ENCODE measurements at places on chromosomes 6 and 20.

DNA sequence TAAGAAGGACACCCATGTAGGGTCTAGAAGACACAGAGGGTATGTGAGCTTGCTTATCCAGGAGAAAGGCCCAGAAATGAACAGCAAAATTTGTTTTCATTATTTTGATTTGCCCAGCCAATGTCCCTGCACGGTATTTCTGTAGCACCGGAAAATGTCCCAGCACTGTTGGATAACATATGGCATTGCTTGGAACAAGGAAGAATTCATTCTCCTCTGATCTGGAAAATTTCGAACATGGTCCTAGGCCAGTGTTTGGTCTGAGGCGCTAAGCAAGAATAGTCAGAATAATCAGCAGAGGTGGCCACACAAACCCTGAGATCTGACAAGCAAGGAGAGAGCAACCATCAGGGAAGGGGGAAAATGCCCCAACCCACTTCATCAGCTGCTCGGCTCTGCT lies 26.6 kb downstream of the ROS1 start:
- DNase-seq = no peak

- peak; percentile 36 for DNase-seq
Measured at GRCh38 chr6:27630727-27631608, 158.1 kb upstream of the ZNF184 start.

GRCh38 chr6:62150048-62150663 lies 135.9 kb downstream of the KHDRBS2 start:
- no peak for DNase-seq

GRCh38 chr20:41483553-41483930 lies 116.9 kb upstream of the EMILIN3 start:
- DNase-seq = no peak

DNA sequence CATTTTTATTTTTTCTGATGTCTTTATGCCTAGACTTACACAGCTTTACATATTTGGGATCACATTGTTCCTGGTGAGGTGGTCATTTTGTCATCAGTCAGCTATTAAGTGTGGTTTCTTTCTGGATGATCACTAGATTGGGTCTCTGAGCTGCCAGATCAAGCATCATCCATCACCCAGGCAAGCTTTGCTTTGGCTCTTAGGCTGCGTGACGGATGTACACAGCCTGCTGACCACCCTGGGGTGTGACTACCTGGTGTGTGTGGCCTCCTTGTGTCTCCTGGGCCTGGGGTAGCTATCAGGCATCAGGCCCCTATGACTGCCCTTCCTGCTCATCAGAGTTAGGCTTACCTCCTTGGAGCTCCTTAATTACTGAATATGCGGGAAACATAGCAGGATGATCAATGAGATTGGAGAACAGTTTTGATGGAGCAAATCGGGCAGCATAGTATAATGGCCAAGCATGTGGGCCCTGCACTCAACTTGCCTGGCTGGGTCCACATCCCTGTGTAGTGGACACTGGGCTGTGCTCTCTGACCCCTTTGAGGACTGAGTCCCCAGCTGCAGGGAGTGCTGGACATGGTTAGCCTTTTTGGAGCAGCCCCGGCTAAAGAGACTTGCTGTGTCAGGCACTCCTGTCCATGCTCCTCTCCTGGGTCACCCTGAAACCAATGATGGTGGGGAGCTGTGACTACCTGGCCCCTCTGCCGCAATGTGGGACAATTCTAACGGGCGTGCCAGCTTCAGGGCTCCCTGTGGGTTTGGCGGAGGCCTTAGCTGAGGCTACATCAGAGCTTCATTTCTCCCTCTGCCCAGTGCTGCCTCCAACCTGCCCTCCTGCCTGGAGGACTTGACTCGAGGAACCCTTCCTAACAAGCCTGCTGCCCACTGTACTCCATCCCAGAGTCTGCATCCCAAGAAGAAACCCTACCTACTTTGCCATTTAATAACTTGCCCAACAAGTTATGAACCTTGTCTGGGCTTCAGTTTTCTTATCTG lies 8.2 kb downstream of the DAAM2 start:
- DNase-seq = no peak

- no peak for DNase-seq
Measured at GRCh38 chr6:140228491-140228890, 854.0 kb upstream of the CITED2 start.

GRCh38 chr6:17015144-17015543 lies 86.7 kb upstream of the STMND1 start:
- no peak for DNase-seq

DNA sequence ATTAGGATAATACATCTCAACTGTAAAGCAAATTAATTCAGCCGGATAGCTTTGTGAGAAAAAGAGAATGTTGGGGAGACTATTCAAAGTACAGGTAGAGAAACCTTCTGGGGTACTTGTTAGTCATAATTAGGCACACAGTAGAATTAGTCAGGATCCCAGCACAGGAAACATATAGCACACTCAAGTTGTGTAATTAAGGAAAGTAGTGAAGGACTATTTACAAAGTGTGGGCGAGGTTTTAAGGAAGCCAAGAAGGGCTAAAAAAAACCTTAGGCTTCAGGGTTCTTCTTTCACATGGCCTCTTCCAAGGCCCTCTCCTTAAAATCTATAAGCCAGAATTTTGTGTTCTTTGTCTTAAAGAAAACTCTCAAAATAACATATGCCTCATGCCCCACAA lies 126.7 kb downstream of the RTN4IP1 start:
- no peak for DNase-seq

- no peak for DNase-seq
Measured at GRCh38 chr20:32343439-32343838, 14.7 kb upstream of the ASXL1 start.

- DNase-seq = no peak
Measured at GRCh38 chr20:54452277-54452676, 23.1 kb upstream of the DOK5 start.

DNA sequence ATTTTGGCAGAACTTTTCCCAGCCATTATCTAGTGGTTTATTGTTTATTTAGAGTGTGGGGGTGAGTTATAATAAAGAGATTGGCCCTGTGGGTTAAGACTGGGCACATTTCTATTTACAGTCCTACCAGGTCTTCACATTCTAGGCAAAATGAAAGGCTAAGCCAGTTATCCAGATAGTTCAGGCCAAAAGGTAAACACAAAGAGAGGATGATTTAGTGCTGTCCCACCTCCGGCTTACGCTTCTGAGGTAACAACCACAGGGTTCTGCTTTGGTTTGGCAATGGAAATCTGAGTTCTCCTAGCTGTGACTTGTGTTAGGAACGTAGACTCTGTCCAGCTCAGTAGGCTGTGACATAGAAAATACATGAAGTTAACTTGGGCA lies 50.3 kb upstream of the PTPRK start:
- DNase-seq = no peak

GRCh38 chr6:53240761-53241160 lies 92.1 kb upstream of the GCM1 start:
- DNase-seq = no peak

- DNase-seq = no peak
Measured at GRCh38 chr20:13638162-13638495, 603 bp downstream of the TASP1 start.

DNA sequence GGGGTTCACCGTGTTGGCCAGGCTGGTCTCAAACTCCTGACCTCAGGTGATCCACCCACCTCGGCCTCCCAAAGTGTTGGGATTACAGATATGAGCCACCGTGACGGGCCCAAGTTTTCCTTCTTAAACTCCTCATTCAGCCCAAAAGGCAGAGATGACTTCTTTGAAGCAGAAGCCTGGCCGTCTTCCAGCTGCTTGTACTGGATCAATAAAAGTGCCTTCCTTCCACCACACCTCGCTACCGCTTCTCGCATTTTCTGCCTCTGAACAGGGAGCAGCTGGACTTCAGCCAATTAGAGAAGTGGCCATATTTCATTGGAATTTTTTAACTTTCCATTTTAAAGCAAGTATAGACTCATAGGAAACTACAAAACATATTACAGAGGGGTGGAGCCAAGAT lies 241.1 kb downstream of the PREX1 start:
- DNase-seq = no peak

DNA sequence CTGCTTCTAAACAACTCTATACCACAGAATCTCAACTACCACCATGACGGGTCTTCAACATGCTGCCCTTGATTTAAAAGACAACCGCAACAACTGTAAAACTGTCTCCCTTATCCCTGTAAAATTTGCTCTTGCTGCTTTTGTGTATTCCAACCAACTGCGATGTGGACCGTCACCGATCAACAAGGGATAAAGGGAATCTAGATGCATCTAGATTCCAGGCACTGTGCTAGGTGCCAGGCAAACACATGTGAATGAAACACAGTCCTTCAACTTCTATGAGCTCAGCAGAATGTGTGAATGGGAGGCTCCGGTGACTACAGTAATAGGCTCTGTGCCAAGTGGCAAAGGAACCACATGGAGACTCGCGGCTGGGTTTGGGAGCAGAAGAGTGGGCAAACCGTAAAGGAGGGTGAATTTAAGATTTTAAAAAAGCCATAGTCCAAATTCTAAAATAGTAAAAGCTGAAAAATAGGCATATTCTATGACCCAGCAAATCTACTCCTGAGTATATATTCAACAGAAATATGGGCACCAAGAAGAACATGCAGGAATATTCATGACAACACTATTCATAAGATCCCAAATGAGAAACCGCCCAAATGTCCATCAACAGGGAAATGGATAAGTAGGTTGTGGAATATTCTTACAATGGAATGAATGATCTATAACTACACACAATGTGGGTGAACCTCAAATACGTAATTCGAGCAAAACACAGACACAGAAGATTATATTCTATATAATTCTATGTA lies 3.7 kb upstream of the PRND start:
- DNase-seq = no peak

GRCh38 chr6:4582506-4583417 lies 193.4 kb upstream of the CDYL start:
- no peak for DNase-seq

GRCh38 chr6:157830354-157831017 lies 7.4 kb downstream of the SNX9 start:
- no peak for DNase-seq

DNA sequence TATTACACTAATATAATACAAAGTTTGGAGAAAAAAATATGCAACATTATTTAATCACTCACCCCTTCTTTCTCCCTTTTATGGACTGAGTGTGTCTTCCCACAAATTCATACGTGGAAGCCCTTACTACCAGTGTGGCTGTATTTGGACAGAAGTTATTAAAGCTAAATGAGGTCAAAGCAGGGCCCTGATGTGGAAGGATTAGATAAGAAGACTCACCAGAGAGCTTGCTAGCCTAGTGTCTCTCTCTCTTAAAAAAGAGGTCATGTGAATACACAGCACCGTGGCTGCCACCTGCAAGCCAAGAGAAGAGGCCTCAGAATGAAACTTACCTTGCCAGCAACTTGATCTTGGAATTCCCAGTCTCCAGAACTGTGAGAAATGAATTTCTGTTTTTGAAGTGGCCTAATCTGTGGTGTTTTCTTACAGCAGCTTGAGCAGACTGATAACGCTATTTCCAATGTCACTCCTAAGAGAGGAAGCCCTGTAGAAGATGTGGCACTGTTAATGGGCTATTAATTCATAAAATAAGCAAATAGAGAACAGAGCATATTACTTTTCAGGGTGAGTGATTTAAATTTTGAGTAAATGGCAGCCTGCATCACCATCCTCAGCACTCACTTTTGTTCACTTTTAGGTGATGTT lies 233.4 kb downstream of the TBC1D7 start:
- DNase-seq = no peak

GRCh38 chr6:121884091-121884490 lies 448.6 kb downstream of the GJA1 start:
- DNase-seq = no peak

GRCh38 chr6:28764014-28764723 lies 159.6 kb downstream of the TRIM27 start:
- no peak for DNase-seq

- DNase-seq = no peak
Measured at GRCh38 chr6:5335020-5335419, 73.7 kb downstream of the FARS2 start.

GRCh38 chr20:8402798-8403197 lies 270.7 kb downstream of the PLCB1 start:
- DNase-seq = no peak

GRCh38 chr6:37942606-37943376 lies 123.3 kb downstream of the ZFAND3 start:
- no peak for DNase-seq

DNA sequence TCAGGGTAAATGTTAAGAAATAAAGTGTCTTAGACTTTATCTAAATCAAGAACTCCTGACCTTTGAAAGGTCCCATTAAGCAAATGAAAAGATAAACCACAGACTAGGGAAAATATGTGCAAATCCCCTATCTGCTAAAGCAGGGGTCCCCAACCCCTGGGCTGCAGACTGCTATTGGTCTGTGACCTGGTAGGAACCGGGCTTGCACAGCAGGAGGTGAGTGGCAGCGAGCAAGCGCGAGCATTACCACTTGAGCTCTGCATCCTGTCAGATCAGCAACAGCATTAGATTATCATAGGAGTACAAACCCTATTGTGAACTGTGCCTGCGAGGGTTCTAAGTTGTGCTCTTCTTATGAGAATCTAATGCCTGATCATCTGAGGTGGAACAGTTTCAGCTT lies 42.4 kb downstream of the LCA5 start:
- DNase-seq = no peak

DNA sequence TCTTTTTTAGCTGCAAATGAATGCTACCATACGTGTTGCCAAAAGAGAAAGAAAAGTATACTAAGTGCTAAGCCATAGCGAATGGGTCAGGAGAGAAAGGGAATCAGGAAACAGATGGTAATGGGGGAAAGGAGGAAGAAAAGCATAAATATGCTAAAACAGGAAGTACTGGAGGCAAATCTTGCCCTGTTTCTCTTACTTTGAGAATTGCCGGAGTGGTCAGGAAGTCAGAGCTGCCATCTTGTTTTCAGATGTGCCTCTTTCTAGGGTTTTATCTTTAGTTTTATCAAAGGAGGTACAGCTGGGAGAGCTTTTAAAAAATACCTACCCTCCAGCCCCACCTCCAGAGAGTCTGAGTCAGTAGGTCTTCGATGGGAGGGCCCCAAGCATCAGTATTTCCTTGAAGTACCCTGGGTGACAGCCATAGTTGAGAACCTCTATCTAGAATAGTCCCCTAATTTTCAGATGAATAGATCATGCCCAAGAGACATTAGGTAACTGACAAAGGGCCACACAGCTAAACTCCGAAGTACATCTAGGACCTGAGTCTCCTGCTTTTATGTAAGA lies 193.3 kb downstream of the CLIC5 start:
- no peak for DNase-seq

DNA sequence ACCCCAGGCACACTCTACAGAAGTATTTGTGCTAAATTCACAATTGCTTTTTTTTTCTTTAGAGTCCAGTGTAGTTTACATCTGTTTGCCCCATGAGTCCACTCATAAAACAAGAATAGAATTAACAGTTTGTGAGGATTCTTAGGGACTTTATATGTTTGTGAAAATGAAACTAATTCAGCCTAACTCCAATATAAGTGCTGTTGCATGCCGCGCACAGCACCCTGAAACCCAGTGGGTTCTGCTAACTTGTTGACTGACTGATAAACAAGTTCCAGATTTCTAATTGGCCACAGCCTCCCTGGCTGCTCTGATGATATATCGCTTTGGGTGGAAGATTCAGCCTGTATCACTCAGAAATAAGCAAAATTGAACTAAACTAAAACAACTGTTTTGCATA lies 561.4 kb downstream of the PKHD1 start:
- DNase-seq = no peak
